Bladder microvascular endothelial cell (primary cell): ENCODE measurements at places on chromosomes 11 and 22. TPM values are rescaled to one million over a fixed set of nuclear protein-coding genes. Genes with fewer than 3 reads are reported as not detected.

The CCDC15 gene
- 1.3 and 3.8 TPM in 2 replicates for total RNA-seq

The SLC6A5 gene
- not detected in 2 replicates for total RNA-seq

The RNF214 gene
- 5.7 and 10.5 TPM in 2 replicates for total RNA-seq

The BLID gene
- 0.16 and 0.82 TPM in 2 replicates for total RNA-seq

The GP1BB gene
- 0.65 and 3.3 TPM in 2 replicates for total RNA-seq
